Activated T-cell treated with anti-CD3 and anti-CD28 coated beads, Interleukin-2, amount 50 U/mL, for 4 hours (primary cell): ENCODE measurements at places on chromosomes 2 and 18. TPM values are rescaled to one million over a fixed set of nuclear protein-coding genes. Genes with fewer than 3 reads are reported as not detected.
A peak's percentile ranks its signal among the peaks of the same experiment; 100 is the strongest.

DNA sequence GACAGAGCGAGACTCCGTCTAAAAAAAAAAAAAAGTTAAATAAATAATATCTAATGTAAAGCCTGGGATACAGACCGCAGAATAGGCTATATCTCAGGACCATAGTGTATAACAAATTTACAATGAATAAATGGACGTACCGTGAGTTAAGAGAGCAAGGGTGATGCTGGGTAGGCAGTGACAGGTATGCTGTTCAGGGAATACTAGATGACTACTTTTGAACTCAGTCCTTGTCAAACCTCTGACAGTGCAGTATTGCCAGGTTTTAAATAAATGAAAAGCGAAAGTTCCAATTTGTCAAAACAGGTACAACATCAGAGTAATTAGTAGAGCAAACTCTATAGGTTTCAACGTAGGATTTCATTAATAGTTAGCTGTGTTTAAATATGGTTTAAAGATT lies 76.8 kb downstream of the CALCRL start:
- DNase-seq = no peak

- no peak for DNase-seq
Measured at GRCh38 chr18:34807106-34807796, 97.2 kb downstream of the DTNA start.

DNA sequence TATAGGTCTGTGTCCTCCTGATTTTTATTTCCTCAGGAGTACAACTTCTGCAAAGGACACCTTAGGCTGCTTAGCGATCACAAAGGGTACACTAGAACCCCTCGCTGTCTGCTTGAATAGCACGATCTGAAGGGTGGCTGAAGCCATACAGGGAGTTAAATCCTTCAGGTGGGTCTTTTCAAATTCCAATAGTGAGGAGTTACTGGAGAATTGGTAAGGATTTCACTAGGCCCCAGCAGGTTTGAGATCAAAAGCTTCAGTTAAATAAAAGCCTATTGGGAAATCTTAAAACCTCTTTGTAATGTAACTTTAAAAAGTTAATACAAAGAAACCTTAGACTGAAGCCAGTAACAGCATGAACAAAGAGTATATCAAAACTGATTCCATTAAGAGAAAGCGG lies 613.1 kb downstream of the ZEB2 start:
- DNase-seq = no peak

DNA sequence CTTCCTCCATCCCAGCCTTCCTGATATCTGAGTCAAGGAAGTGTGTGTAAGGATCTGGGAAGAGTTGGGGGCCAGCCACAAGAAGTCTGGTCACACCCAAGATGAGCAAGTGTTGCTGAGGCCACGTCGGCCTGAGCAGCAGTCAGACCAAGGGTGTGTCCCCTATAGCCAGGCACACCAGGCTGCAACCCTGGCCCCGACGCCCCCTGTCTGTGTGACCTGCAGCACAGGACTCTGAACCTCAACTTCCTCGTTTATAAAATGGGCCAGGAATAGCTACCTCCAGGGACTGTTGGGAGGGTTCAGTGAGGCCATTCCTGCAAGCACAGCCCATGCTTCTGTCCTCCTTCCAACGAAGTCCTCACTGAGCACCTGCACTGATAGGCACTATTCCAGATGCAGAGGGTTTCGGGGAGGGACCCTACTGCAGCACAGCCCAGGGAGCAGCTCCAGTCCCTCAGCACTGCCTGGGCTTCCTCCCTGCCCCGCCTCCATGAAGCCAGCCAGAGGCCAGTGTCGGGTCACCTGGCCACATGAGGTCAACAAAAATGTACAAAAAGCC lies 13.3 kb downstream of the LIMS2 start:
- DNase-seq = no peak

- no peak for DNase-seq
Measured at GRCh38 chr2:232126301-232127099, 165.0 kb downstream of the DIS3L2 start.

GRCh38 chr18:45664824-45665763 lies 49.8 kb downstream of the SLC14A2 start:
- DNase-seq = peak; percentile 62

DNA sequence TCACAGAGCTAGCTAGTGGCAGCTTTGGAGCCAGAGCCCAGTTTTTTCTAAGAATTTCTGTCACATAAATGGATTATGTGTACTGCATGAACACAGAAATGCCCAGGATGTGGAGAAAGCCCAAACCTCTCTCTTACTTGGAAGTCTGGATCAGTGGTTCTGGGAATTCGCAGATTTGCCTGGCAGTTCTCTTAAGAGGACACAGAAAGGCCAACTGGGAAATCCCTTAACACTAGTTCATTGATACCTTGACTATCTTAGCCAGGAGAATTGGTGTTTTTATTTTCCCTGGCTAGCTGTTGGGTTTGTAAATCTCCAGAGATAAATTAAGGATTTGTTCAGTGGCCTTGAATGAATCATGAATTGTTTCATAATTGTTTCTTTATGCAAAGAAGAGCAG lies 95.3 kb downstream of the DPP10 start:
- no peak for DNase-seq

GRCh38 chr18:79952456-79952995 lies 1.1 kb upstream of the SLC66A2 start:
- DNase-seq = no peak

- DNase-seq = no peak
Measured at GRCh38 chr2:203591642-203592041, 56.5 kb upstream of the RAPH1 start.

GRCh38 chr2:224969633-224970260 lies 72.5 kb downstream of the DOCK10 start:
- no peak for DNase-seq

- DNase-seq = no peak
Measured at GRCh38 chr18:64245126-64245861, 96.4 kb upstream of the LINC00305 start.

GRCh38 chr2:12287220-12287751 lies 429.4 kb upstream of the TRIB2 start:
- DNase-seq = no peak

GRCh38 chr2:9747396-9747795 lies 95.9 kb upstream of the TAF1B start:
- DNase-seq = no peak

GRCh38 chr18:63087421-63088230 lies 231.9 kb downstream of the BCL2 start:
- no peak for DNase-seq

DNA sequence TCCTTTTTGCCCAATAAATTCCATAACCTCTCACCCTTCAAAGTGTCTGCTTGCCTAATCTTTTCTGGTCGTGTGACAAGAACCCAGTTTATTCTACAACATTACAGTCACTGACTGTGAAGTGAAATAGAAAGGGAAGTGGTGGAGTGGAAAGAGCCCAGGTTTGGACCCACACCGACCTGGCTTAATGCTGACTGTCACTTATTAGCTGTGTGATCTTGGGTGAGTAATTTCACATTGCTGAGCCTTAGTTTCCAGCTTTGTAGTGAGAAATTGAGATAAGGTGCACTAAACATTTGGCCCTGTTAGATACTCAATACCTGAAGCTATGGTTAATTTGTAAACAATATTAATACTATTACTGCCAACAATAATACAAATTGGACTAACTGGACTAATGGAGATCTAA lies 291.1 kb downstream of the AGPS start:
- no peak for DNase-seq

DNA sequence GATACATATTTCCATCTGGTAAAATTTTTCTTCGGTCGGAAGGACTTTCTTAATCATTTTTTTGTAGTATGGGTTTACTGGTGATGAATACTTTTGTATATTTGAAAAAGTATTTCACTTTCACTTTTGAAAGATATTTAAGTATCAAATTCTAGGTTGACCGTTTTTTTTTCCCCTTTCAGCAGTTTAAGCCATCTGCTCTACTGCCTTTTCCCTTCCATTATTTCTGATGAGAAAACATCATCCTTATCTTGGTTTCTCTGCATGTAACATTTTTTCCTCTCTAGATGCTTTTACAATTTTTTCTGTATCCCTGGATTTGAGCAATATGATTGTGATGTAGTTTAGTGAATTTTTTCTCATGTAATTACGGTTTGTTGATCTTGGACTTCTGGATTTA lies 87.0 kb downstream of the MTX2 start:
- no peak for DNase-seq

GRCh38 chr2:218708086-218708485 lies 2.5 kb upstream of the TTLL4 start:
- DNase-seq = no peak

DNA sequence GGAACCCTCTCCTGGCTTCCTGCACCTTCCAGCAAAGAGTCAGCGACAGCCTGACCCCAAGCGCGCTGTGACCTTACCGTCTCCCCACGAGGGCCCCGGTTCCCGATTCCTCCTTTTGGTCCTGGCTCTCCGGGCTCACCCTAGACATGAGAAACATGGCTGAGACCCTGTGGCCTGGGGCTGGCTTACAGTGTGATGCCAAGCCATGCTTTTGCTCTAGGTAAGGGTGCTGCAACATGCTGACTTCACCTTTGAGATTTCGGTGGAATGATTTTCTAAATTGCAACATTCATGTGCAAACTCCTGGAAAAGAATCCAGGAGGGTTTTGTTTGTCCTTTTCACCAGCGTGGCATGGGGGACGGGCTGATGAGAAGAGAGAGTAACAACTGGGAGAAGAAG lies 63.9 kb downstream of the COL6A3 start:
- DNase-seq = no peak

DNA sequence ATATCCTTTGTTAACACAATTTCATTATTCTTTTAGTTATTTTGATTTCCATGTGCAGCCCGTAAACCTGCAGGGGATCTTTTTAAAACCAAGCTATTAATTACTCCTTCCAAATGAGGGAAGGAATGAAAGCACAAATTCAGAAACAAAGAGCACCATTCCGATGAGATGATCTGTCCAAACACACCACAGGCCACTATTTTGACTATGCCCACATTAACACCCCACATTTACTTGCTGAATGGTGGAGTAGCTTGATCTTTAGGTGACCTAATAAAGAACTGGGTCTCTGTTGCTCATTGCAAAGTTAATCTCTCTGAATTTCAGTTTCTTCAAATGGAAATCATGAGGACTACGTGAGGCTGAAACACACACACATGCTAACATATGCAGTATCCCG lies 218.0 kb downstream of the IRS1 start:
- no peak for DNase-seq

Gene CRYGD
- total RNA-seq = not detected

Gene UNC80
- not detected for total RNA-seq

Gene C1GALT1C1L
- not detected for total RNA-seq

Gene FZD7
- total RNA-seq = 0.20 TPM

Gene REEP1
- total RNA-seq = not detected

Gene MPPE1
- total RNA-seq = 33.9 TPM

Gene ANKRD30B
- not detected for total RNA-seq

Gene SPHKAP
- total RNA-seq = not detected
